ENCODE measurements at places on chromosomes 11 and 22. TPM values are rescaled to one million over a fixed set of nuclear protein-coding genes. Genes with fewer than 3 reads are reported as not detected.
A peak's percentile ranks its signal among the peaks of the same experiment; 100 is the strongest.

- DNase-seq = no peak
Measured at GRCh38 chr22:41512421-41513194, 31.7 kb downstream of the POLR3H start.

DNA sequence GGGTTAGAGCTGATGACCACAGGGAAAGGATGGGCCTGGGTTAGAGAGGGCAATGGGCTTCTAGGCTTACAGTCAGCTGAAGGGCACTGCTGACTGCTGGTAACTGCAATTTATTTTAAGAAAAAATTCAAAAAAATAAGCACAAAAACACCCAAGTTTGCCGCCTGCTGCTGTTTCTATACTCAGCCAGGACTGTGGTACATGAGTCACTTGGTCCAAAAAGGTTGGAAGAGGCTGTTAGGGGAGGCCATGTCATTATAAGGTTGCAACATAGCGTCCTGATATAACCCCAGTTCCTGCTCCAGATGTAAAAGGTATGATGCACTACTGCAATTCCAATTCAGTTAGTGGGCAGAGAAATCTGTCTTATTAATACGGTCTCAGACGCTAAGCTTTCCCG is 98.9 kb downstream of the ETS1 start:
- DNase-seq = no peak

GRCh38 chr11:16364254-16364653 is 7.9 kb upstream of the SOX6 start:
- no peak for DNase-seq

DNA sequence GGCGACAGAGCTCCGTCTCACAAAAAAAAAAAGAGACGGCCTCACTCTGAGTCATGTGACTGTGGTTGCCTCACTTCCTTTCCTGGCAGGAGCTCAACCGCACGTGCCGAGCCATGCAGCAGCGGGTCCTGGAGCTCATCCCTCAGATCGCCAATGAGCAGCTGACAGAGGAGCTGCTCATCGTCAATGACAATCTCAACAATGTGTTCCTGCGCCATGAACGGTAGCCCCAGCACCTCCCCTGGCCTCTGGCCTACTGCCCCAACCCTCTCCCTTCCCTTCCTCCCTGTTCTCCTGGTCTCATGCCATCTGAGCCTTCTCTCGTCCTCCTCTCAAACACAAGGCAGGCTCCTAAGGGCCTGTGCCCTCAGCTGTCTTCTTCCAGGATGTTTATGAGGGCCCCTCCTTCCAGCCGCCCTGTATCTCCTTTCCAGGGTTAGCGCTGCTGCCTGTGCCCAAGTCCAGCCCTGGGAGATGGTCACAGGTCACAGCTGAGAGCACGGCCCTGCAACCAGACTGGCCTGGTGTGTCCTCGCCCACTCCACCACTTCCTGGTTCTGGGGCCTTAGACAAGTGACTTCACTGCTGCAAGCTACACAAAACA is 30.7 kb downstream of the TOM1 start:
- peak; percentile 35 for DNase-seq

DNA sequence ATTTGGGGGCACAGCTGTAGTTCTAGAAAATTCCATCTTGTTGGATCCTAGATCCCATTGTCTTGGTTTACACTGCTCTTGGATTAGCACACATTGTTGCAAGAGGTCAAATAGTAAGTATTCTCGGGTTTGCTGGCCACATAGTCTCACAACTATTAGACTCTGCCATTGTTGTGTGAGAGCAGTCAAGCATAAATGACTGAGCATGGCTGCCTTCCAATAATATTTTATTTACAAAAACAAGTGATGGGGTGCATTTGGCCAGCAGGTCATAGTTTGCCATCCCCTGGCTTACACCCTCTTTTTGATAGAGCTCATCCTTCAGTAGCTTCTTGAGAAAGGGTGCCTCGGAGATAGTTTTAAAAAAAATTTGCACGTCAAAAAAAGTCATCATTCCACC is 77.9 kb upstream of the ALX4 start:
- no peak for DNase-seq

DNA sequence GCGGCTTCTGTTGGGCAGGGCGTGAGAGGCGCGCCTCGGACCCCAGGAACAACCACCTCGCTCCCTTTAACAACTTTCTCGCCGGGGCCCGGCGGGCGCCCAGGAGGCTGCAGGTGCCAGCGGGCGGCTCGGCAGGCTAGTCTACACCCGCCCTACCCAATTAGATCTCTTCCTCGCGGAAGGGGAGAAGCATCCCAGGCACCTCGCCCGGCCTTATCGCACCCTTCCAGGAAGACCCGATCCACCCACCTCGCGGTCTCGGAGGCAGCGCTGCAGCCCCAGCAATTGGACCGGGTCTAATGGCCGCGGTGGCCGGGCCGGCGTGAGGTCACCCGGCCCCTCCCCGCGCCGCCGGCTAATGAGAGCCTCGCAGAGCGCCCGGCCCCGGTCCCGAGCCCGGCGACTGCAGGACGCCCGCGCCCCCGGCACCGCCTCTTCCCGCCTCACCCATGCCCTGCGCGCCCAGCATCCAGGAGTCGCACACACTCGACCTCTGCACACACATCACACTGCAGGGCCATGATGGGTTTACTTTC is at the start of gene PLAAT3:
Gene PLAAT3 (minus strand): TSS at position 298 of the 536 bp plus-strand sequence. CDS start 419 bp downstream, outside the sequence.
- peak; percentile 16 for DNase-seq

DNA sequence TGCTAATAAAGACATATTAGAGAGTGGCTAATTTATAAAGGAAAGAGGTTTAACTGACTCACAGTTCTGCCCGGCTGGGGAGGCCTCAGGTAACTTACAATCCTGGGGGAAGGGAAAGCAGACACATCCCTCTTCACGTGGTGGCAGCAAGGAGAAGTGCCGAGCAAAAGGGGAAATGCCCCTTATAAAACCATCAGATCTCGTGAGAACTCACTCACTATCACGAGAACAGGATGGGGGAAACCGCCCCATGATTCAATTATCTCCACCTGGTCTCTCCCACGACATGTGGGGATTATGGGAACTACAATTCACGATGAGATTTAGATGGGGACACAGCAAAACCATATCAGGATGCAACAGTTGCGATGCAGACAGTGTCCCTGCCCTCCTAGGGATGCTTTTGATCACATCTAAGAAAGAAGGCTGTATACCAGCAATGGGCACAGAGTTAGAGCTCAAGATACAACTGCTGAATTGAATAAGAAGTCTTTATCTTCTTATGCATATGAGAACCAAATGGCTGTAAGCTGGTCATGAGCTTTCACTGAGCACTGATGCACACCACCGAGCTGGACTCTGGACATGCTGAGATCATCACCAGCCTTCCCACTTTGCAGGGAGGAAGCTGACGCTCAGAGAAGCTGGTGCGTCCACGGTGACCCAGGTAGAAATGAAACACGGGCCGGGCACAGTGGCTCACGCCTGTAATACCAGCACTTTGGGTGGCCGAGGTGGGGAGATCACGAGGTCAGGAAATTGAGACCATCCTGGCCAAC is 255.2 kb downstream of the MN1 start:
- no peak for DNase-seq

DNA sequence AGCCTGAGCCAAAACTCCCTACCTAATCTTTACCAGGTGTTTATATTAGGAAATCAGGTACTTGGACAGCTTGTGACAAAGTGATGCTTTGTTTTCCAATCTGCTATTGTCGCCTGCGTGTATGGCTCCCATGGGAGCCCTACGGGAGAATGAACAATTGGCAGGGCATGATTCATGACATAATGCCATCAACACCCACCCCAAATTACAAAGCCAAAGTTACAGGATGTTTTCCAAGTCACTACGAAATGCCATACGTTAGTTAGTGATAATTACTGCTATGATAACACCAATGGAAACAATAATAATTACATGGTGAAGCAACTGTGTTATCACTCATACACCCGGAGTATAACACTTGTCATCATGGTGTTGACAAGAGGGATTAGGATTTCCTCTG is 226.4 kb downstream of the FAM181B start:
- DNase-seq = no peak

DNA sequence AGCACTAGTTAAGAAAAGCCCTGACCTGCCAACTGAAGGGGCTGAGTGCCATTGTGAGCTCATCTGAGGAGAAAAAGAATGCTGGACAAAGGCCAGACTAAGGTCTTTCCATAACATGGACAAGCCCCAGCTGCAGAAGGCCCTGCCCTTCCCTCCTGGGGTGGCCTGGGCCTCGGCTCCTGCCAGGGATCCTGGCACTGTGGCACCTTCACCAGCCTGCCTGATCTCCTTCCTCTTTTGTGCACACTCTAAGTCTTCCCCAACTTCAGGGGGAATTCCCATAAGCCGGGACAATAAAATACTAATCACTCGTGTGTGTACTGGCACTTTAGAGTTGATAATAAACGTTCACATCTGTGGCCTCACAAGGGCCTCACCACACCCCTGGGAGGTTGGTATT is 9.9 kb downstream of the TMPRSS13 start:
- DNase-seq = no peak

DNA sequence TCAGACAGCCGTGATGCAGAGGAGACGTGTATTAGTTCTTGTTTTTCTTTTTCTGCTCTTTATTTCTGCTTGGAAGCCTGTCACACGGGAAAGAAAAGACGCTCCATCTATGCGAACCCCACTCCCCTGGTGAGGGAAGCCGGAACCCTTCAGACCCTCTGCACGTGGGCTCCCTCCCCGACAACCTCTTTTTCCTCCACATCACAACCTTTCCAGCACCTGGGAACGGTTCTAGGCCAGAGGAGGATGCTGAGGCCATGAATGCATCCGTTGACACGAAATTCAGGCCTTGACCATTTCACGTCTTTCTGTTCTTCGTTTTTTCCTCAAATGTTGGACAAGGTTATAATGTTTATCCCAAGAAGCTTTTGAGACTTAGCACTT is 85.3 kb upstream of the WNT7B start:
- no peak for DNase-seq

GRCh38 chr11:28054821-28055220 is 53.1 kb downstream of the KIF18A start:
- no peak for DNase-seq

DNA sequence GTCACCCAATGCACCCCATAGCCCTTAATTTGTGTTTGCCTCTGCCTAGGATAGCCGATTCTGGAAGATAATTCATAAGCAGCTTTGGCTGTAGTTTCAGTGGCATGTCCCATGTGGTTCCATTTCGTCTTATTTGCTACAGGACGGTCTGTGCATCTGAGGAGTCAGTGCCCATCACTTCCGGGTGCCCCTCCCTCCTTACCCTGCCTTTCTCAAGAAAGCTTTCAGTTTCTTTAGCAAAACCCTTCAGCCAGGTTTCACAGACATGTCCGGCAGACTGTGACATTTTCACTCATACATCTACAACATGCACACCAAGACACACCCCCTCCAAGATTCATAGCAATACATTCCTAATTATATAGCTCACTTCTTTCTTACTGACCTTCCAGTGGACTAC is 14.3 kb downstream of the TP53AIP1 start:
- DNase-seq = no peak

GRCh38 chr22:42174062-42174461 is 43.5 kb upstream of the CYP2D6 start:
- DNase-seq = no peak

- no peak for DNase-seq
Measured at GRCh38 chr11:116990061-116990473, 108.2 kb downstream of the SIK3 start.

DNA sequence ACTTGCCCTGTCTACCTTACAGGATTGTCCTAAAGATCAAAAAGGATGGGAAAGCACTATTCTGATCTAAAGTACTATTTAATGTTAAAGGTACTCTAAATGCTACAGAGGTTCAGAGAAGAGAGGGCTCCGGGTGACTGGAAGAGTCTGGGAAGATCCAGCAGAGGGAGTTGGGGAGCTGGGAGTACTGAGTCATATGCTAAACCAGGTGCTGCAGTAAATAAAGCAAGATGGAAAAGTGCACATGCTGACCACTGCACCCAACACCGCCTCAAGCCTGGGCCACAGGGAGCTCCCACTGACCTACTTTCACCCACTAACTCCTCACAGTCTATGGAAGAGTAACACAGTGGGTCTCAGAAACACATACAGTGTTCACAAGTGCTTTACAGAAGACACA is 49.3 kb downstream of the WT1 start:
- DNase-seq = no peak

DNA sequence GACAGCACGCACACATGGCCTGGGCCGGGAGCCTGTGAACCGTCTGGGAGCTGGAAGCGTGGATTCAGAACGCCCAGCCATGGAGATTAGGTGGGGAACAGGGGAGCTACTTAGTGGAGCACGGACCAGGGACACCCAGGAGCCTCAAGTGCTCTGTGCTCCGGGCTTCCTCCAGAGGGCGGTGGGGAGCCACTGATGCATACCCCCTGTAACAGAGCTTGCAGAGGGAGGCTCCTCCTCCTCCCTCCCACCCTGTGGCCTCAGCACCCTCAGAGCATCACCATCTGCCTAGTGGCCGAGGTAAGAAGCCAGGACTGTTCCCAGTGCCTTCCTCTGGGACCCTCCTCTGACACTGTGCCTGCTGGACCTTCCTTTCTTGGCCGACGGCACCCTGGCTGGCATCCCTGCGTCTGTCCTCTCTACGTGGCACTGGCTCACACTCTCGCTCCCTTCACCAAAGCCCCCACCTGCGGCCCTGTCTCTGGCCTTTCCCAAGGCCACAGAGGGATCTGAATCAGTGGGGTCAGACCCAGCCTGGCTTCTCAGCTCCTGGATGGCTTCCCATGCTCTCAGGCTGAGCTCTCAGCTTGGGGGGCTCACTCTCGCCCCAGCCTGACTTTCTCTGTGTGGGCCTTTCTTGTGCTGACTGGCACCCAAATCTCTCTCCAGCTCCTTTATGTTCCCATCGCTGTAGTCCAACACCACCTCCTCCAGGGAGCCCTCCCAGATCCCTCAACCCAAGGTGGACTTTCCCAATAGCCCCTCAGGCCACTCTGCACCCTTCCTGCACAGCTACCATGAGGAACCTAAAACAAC is 780.9 kb downstream of the BRD1 start:
- no peak for DNase-seq

GRCh38 chr22:24107661-24108060 is 73.6 kb upstream of the SUSD2 start:
- DNase-seq = no peak

- no peak for DNase-seq
Measured at GRCh38 chr11:44813401-44813800, 86.6 kb downstream of the TSPAN18 start.

GRCh38 chr11:111392552-111392951 is 13.5 kb upstream of the POU2AF1 start:
- no peak for DNase-seq

GRCh38 chr11:107587306-107587979 is 3.5 kb upstream of the ELMOD1 start:
- no peak for DNase-seq

OR51E1 gene
- total RNA-seq = not detected

NRXN2 gene
- 0.16 TPM for total RNA-seq

TENM4 gene
- total RNA-seq = 0.30 TPM

OR1S1 gene
- not detected for total RNA-seq

POGLUT3 gene
- total RNA-seq = 4.8 TPM

CRYBB2 gene
- total RNA-seq = not detected

MYRF gene
- total RNA-seq = 1.1 TPM

KCNK4 gene
- not detected for total RNA-seq

RIBC2 gene
- total RNA-seq = 1.3 TPM

OR51B5 gene
- not detected for total RNA-seq

All from activated T-cell treated with anti-CD3 and anti-CD28 coated beads, Interleukin-2, amount 50 U/mL, for 4 hours (primary cell).